ENCODE measurements at places on chromosomes 16 and 17.

- DNase-seq, result no peak
Measured at GRCh38 chr16:52480237-52480636, 66.7 kb downstream of the TOX3 start.

GRCh38 chr16:67396159-67397035, 3.1 kb upstream of the TPPP3 start:
- peak; percentile 99 for DNase-seq

GRCh38 chr17:27458524-27458908, 2.3 kb downstream of the KSR1 start:
- no peak for DNase-seq

- DNase-seq, result no peak
Measured at GRCh38 chr16:6957681-6958080, 375.0 kb upstream of the RBFOX1 start.

DNA sequence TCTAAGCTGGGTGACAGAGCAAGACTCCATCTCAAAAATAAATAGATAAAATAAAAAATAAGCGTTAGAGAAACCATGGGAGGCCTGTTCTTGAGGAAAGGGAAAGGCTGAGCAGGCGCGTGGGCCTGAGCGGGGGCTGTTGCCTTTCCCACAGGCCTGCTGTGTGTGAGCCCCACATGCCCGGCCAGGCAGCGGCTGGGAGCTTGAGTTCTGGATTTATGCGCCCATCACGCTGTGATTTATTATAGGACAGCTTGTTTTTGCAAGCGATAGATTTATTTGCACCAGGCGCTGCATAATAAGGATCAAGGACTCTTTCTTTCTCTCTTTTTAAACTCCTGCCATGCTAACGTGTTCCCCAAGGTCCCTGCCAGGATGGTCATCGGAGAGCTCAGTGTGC, 14.8 kb upstream of the WFDC1 start:
- DNase-seq, result no peak

- no peak for DNase-seq
Measured at GRCh38 chr16:49659356-49659755, 196.6 kb downstream of the ZNF423 start.

GRCh38 chr17:1060991-1061390, 64.1 kb downstream of the TIMM22 start:
- DNase-seq, result no peak

- no peak for DNase-seq
Measured at GRCh38 chr17:58337600-58338453, 9.2 kb upstream of the TSPOAP1 start.
